SK-MEL-5 (cell line): ENCODE measurements at places on chromosomes 3 and 15. TPM values are rescaled to one million over a fixed set of nuclear protein-coding genes. Genes with fewer than 3 reads are reported as not detected.

GRCh38 chr3:58009026-58009748 is 965 bp downstream of the FLNB start:
- no peak for DNase-seq

GRCh38 chr15:25950014-25950413 is 86.9 kb upstream of the ATP10A start:
- no peak for DNase-seq

GRCh38 chr3:44525060-44525459 is 29.9 kb upstream of the ZKSCAN7 start:
- DNase-seq: no peak

DNA sequence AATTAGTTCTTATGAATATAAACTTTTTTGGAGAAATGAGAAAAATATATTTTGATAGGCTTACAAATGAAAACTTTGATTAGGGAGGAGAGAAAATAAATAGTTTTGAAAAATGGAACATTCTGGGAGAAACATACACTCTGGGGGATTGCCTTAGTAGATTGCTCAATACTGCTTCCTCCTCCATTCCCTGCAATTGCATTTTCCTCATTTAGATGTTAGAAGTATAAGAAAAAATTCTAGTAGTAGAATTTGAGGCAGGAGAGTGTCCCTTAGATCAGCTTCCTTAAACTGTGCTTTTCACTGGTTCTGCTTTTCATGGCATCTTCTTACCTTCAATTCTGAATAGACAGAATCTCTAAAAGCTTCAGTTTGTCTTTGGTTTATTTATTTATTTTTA is 46.2 kb upstream of the CTDSPL2 start:
- DNase-seq: no peak

GRCh38 chr3:170528726-170529125 is 57.1 kb downstream of the SLC7A14 start:
- DNase-seq: no peak

DNA sequence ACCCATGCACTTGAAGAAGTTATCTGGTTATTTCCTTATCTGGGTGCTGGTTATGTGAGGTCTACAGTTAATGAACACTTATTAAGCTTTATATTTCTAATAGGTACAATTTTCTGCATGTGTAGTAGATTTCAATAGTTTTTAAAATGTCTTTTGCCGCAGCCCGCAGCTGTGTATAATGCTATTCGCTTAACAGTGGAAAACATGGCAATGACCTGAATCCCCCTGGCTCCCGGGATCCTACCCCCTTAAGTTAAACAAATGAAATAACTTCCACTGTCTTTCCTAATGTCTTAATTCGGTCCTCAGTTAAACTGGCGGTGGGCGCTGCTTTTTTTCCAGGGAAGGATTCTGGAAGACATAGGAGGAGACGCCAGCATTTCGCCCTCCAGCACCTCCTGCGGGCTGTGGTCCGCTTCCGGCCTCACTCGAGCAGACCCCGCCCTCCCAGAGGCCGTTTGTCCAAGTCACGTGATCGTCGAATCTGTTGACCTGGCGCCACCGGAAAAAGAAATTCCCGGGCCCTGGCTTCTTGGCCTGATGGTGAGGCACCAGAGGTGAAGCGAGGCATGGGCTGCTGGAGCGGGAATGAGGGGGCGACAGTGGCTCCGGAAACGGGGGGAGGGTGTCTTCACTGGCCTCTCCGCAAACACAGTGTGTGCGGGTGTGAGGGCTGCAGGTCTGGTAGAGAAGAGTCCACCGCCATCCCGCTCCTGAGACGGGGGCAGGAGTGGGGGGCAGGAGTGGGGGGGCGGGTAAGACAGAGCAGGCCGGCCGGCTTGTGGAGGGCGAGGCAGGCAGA is 45.6 kb upstream of the CSPG4 start:
- DNase-seq: peak; percentile 88

GRCh38 chr15:64112073-64112772 is 16.4 kb downstream of the SNX1 start:
- DNase-seq: peak; percentile 36

The CA12 gene
- 17.4 and 19.2 TPM in 2 replicates for total RNA-seq

The BFSP2 gene
- total RNA-seq: 0.40 TPM in 1 of 2 replicates, not detected in the other

The UBAP1L gene
- total RNA-seq: 31.1 and 31.5 TPM in 2 replicates

The BHLHE40 gene
- 61.3 and 81.0 TPM in 2 replicates for total RNA-seq

The MUC20 gene
- not detected in 2 replicates for total RNA-seq

The PFN2 gene
- 127 and 128 TPM in 2 replicates for total RNA-seq

The ZFYVE19 gene
- total RNA-seq: 9.3 and 11.5 TPM in 2 replicates

The KBTBD12 gene
- total RNA-seq: not detected in 2 replicates

The FETUB gene
- not detected in 2 replicates for total RNA-seq

The KCNH8 gene
- 0.24 and 0.26 TPM in 2 replicates for total RNA-seq

The ZNF654 gene
- total RNA-seq: 20.0 and 21.9 TPM in 2 replicates
